CD4-positive, alpha-beta T cell treated with Interleukin-10 for 1 hour (primary cell): ENCODE measurements at places on chromosomes 4 and X.

GRCh38 chr4:144090744-144091143, 49.8 kb downstream of the GYPA start:
- DNase-seq, result no peak

DNA sequence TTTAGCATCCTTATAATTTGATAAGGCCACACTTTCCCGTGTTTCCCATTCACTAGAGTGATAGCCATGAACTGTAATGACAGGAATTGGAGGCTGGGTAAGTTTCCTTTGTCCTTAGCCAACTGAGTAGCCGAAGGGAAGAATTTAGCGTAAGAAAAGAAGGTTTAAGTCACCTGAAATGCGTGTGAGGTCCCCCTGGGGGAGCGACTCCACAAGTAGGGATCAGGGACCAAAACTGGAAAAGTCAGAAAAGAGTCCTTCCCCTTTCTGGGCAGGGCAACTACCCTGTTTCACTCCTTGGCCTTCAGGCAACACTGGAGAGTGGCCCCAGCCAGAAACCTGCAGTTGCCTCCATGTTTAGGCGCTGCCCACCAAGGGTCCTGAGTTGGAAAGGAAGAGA, 81.6 kb upstream of the MED14 start:
- DNase-seq, result no peak

- DNase-seq, result no peak
Observed at GRCh38 chrX:9738151-9738550, 27.5 kb downstream of the GPR143 start.

DNA sequence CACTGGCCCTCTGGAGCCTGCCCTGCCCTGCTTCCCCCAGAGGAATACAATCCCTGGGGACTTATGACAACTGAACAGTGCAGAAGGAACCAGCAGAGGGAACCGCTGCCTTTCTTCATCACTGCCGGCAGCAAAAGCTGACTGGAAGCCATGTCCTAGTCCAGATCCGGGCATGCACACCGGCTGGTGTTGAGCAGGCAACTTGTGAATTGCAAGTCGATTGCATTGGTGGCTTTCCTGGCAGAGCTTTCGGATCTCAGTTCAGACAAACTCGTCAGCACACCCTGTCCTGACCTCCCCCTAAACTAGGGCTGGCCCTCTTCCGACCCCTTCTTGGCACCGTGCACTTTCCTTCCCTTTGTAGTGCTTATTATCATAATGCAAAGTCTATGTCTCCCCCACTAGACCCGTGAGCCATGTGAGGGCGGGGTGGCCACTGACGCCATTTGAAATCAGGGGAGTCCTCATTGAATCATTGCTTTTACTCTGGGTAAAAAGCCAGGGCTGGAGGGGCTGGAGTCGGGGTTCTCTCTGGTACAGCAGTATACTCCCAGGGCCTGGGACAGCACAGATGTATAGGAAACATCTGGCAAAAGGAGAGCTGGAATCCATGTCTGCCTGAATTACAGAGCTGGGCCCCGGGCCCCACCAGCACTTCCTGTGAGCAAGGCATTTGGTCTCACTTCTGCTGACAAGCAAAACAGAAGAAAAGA, 1.8 kb downstream of the ARHGAP4 start:
- peak; percentile 59 for DNase-seq

GRCh38 chr4:57492251-57492878, 382.2 kb upstream of the IGFBP7 start:
- DNase-seq, result no peak

DNA sequence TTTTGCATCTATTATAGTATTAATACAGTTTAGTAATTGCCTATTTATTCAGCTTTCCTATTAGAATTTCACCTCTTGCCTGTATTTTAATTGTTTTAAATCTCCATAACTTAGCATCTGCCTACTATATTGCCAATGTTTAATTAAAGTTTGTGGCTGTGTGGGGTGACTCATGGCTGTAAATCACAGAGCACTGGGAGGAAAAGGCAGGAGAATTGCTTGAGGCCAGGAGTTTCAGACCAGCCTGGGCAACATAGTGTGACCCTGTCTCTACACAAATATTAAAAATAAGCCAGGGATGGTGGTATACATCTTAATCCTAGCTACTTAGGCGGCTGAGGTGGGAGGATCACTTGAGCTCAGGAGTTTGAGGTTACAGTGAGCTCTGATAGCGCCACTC, 14.5 kb upstream of the CCSER1 start:
- DNase-seq, result no peak

DNA sequence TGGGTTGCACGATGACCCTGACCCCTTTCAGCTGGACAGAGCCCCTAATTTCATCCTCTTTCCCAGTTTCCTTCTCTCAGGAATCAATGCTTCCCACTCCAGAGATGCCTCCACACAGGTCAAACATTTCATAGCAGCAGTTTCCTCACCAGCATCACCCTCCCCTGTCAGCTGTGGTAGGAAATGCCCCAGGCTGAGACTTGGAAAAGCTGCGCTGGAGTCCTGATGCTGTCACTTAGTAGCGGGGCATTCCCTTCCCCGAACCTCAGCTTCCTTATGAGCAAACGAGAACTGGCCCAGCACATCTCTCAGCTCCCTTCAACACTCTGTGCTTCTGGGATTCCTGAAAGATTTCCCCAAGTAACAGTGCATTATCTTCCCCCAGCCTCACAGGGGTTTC, 2.7 kb downstream of the GJB1 start:
- DNase-seq, result no peak

- DNase-seq, result no peak
Observed at GRCh38 chr4:74378573-74378972, 13.6 kb downstream of the EREG start.

GRCh38 chrX:148049441-148049840, 68.3 kb downstream of the FMR1NB start:
- peak; percentile 40 for DNase-seq

DNA sequence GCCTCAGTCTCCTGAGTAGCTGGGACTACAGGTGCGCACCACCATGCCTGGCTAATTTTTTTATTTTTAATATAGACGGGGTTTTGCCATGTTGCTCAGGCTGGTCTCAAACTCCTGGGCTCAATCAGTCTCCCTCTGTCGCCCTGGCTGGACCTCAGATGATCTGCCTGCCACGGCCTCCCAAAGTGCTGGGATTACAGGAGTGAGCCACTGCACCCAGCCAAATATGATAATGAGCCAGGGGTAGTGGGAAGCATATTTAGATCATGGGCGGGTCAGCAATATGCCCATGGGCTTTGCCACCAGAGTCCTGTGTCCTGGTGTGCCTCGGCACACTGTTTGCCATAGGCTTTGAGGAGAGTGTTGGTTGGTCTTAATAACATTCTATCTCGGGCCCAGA, 71.8 kb downstream of the FAM193A start:
- no peak for DNase-seq

GRCh38 chrX:136147315-136147901, at the start of gene FHL1:
Gene FHL1 (plus strand): TSS chrX:136147533.
- DNase-seq, result peak; percentile 69

DNA sequence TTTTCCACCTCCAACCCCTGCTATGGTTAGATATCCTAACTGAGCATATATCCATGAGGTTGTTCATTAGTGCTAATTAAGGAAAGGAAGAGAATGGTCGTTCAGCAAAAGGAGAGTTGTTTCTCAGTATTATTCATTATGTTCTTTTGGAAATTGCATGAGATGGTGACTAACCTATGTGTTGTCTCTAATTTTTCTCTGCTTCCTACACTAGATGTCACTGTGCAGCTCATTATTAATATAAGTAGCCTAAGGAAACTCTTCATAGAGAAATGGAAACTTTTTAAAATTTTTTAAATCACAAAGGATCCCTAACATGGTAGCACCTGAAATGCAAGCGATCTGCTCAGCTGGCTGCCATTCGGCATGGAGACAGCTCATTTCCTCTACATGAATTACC, 67.7 kb upstream of the FAM9A start:
- no peak for DNase-seq

GRCh38 chr4:2741626-2742025, 14.5 kb downstream of the TNIP2 start:
- DNase-seq, result no peak

GRCh38 chrX:18016941-18017340, 155.8 kb upstream of the RAI2 start:
- DNase-seq, result no peak
